Activated CD4-positive, alpha-beta T cell treated with anti-CD3 and anti-CD28 coated beads, Interleukin-2, amount 50 U/mL, for 16 hours (primary cell): ENCODE measurements at places on chromosomes 1 and 21.
A peak's percentile ranks its signal among the peaks of the same experiment; 100 is the strongest.

DNA sequence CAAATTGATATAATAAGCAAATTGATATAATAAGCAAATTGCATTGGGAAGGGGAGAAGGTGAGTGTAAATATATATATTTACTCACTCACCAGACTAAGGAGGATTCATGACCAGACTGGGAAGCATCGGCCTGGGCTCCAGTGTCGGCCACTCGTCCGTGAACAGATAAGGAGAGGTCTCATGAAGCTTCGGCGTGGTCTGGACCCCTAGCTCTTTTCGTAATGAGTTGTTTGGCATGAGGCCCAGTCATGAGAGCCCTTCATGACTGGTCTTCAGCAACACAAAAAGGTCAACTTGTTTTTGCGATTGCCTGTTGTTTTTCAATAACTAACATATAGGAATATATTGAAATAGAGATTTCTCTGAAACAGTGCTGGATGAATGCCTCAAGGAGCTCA lies 222.9 kb upstream of the KCNK2 start:
- no peak for DNase-seq

- no peak for DNase-seq
Observed at GRCh38 chr1:246647113-246647512, 77.1 kb upstream of the SCCPDH start.

GRCh38 chr1:33372162-33372561 lies 51.3 kb upstream of the A3GALT2 start:
- DNase-seq: no peak

- DNase-seq: no peak
Observed at GRCh38 chr1:229141689-229142377, 129.1 kb upstream of the RAB4A start.

DNA sequence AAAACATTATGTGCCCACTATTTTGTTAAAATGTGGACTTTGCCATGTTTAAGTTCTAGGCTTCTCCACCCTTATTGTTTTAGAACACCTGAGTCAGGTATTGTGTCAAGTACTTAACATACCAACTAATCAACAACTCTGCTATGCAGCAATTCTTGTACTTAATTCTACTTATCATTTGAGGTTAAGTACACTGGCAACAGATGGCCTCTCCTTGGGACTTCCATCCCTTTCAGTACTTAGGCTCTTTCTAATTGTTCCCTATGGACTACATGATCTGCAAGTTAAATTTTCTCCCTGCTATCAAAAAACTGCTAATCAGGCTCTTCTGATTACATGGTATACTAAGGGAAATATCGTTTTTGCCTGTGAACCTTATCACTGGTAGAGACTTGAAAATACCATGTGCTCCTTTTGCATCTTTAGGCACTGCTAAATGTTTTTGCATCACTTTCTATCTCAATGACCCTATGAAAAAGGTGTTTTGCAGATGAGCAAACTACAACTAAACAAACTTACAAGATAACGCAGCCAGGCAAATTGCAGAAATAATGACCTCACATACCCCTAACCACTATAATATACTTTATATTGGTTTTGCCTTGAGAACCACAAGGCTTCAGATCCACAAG lies 18.9 kb downstream of the SFPQ start:
- no peak for DNase-seq

GRCh38 chr1:58932859-58933598 lies 149.2 kb upstream of the JUN start:
- no peak for DNase-seq

DNA sequence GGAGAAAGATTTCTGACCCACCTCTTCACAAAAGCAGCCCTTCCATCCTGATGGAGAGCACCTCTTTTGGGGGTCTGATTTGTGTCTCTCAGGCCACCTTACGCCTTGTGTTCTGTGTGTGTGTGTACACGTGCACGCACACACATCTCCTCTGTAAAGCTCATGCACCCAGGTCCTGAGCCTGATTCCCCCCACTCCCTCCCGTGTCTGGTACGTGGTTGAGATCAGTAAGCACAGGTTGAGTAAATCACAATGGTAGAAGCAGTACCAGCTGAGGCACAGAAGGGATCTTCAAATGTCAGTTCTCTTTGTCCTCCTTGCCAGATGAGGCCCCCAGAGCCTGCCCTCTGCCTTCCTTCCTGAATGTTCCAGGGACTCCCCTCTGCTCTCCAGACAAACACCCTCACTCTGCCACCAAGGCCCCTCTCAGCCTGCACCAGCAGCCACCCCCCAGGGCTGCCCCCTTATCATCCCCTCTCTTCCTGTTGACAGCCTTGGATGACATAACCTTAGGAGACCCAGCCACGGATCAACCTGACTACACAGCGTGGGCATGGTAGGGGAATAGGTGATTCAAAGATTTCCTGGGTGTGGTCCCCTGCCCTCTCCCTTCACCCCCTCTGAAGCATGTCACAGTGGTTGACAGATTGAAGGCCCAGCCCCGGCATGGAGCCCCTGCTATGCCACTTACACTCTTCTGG lies 112.8 kb downstream of the HIVEP3 start:
- DNase-seq: peak; percentile 20

DNA sequence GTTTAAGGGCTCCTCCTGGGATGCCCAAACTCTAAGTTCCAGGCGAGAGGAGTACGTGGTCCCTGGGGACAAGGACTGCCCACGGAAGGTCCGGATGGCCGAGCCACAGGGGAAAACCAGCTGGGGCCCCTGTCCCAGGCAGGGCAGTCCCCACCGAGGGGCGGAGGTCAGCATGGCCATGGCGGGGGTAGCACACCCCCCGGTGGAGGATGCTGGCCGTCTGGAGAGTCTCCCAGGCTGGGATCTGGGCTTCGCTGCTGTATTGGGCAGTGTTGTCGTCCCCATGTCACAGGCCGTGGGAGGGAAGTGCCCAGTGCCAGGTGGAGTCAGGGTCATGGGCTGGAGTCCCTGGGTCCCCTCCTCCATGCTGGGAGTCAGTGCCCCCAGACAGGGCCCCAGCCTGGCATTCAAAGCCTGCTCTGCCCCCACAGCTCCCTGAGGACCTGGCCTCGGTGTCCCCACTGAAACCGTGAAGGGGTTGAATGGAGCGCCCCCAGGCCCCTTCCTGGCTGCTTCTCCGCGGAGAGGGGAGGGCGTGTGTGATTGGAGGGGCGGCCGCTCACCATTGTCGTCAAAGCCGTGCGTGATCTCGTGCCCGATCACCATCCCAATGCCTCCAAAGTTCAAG lies 6.8 kb downstream of the PRXL2B start:
- no peak for DNase-seq

DNA sequence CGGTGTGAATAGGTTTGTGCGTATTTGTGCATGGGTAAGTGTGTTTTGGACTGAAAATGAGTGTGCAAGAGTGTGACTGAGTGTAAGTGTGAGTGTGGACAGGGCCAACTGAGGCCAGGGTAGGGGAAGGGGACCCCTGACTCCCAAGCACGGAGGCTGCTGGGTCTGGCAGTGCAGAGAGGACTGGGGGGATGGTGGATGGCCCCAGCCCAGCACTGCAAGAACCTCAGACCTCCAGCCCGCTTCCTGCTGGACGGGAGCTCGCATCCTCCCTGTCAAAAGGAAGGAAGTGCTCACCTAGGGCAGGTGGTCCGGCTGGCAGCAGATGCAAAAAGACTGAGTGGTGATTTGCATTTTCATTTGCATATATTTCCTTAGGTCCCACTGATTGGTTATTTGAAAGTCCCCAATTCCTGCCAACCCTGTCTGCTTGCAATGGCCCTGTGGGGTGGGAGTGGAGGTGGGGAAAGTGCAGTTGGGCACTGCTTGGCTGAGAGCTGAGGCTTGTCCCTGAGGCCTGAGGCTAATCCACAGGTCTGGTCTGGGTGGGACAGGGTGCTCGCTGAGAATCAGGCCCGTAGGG lies 42.8 kb upstream of the CASZ1 start:
- DNase-seq: no peak

GRCh38 chr1:86648255-86648654 lies 56.1 kb upstream of the SH3GLB1 start:
- no peak for DNase-seq

- DNase-seq: no peak
Observed at GRCh38 chr21:31366825-31367224, 22.8 kb upstream of the TIAM1 start.

GRCh38 chr1:224080115-224080774 lies 33.7 kb upstream of the FBXO28 start:
- DNase-seq: no peak

DNA sequence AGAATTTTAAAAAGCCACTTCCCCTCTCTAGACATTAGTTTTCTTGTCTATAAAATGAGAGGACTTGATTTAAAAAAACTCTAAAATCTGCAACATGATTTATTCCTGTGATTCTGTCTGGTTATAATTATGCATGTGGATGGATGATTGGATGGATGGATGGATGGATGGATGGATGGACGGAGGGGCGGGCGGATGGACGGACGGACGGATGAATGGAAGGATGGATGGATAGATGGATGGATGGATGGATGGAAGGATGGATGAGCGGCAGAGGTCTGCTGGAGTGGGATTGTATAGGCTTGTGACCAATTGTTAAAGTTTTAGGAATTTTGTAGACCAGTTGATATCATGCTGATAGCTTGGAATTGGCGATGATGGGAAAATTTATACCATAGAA lies 135.2 kb upstream of the TIAM1 start:
- DNase-seq: no peak

DNA sequence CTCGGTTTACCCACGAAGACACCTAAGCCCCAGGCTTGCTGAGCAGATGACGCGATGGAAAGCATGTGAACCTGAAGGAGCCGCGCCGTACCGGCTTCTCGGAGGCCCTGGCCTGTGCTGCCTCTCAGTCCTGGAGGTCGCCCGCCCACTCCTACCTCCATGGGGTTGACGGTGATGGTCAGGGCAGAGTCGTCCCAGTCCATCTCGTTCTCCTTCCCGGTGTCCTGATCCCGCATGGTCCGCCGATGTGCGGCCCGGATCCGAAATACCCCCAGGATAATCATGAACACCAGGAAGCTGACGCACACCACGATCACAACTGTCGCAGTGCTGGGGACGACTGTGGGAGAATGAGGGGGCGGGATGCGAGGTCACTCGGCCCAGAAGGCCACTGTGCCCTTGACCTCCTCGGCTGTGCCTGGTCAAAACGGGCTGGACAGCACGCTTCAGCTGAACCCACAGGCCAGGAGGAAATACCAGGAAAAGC lies 79.6 kb downstream of the PIK3CD start:
- no peak for DNase-seq

DNA sequence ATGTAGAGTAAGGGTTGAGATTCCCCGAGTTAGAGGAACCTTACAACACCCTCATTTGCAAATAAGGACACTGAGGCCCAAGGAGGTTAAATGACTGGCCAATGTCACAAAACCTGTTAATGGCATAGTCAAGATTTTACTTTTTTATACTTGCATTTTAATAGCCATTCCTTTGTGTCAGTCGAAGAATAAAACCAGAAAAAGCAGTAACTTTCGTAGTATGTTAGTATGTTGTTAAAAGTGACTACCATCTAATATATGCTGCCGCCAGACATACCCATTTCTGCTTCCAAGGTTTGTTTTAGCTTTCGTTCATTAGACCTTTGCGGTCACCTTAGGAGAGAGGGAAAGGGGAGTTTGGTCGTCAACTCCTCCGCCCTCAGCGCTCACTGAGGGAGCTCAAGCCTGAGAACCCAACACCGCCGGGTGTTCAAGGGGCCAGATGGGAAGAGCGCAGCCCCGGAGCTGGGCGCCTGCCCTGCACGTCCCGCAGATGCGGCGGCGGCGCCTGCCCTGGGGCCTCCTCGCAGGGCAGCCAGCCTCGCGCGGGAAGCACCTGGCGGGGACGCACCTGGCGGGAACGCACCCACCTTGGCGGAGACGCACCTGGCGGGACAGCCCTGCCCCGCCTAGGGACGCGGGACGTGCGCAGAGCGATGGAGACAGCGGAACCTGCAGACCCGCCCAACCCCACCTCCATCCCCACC lies 466 bp downstream of the VPS26C start:
- DNase-seq: no peak

- DNase-seq: no peak
Observed at GRCh38 chr1:246064891-246065290, 442.2 kb downstream of the SMYD3 start.

DNA sequence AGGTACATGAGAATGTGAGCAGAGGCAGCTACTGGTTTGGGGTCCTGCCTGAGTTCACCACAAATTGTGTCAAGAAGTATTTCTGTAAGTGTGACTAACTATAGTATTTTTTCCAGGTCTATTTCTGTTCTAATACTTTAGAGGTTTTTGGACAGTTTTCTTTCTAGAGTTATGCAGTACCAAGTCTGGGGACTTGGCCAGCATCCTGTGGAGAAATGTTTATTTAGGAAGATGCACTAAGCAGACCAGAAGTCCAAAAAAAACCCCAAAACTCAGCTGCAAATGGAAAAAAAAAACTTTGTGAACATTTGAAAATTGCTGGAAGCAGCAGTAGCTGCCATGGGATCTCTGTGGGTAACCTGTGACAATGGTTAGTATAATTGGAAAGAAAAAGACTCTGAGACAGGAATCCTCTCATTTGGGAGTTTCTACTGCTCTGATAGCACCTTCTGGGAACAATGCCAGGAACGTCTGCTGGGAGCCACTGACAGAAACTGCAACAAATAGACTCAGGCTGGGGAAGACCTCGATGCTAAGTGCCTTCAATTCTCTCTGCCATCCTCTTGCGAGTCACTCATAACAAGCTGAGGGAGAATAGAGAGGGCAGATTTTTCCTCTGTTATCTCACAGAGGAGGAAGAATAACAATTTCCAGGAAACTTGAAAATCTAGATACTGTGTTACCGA lies 37.6 kb downstream of the OR10R2 start:
- DNase-seq: no peak

DNA sequence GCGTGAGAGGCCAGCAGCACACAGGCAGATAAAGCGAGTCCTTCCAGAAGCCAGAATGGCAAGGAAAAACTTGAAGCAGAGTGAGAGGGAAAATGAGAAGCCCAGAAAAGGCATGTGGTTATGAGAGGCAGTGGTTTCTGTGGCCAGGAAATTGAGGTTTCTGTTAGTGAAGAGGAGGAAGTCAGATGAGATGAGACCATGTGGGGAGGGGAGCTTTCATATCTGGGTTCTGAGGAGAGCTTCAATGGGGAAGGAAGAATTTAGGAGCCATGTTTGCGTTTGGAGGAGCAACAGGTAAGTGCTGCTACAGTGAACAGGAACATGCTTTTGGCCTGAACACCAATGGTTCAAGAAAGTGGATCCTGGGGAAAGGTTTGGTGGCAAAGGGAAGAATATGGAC lies 6.1 kb upstream of the CD1A start:
- DNase-seq: peak; percentile 71

- DNase-seq: no peak
Observed at GRCh38 chr21:43340491-43341377, 86.2 kb downstream of the SIK1 start.
